ENCODE measurements at places on chromosomes 4 and X. TPM values are rescaled to one million over a fixed set of nuclear protein-coding genes. Genes with fewer than 3 reads are reported as not detected.

The HTATSF1 gene
- total RNA-seq, result 28.4 TPM

The SMS gene
- 170 TPM for total RNA-seq

The RAB9B gene
- 1.5 TPM for total RNA-seq

The CXorf49 gene
- total RNA-seq, result not detected

The AFP gene
- not detected for total RNA-seq

The UPF3B gene
- total RNA-seq, result 2.0 TPM

The STK32B gene
- 20.8 TPM for total RNA-seq

The KLHL4 gene
- 126 TPM for total RNA-seq

The SPATA4 gene
- not detected for total RNA-seq

The REELD1 gene
- not detected for total RNA-seq

The EGF gene
- total RNA-seq, result 0.33 TPM

The MND1 gene
- total RNA-seq, result 0.87 TPM

The TMEM47 gene
- total RNA-seq, result 6.4 TPM

The USP17L15 gene
- not detected for total RNA-seq

The NUDT11 gene
- 0.52 TPM for total RNA-seq

The GRPEL1 gene
- total RNA-seq, result 21.7 TPM

The UGT2B17 gene
- not detected for total RNA-seq

The SATL1 gene
- total RNA-seq, result not detected

The CCDC160 gene
- total RNA-seq, result not detected

The NELFA gene
- total RNA-seq, result 12.0 TPM

The ATP10D gene
- 27.8 TPM for total RNA-seq

The ZNF81 gene
- 4.8 TPM for total RNA-seq

The LRCH2 gene
- 11.5 TPM for total RNA-seq

The GATA1 gene
- total RNA-seq, result not detected

The FRAS1 gene
- total RNA-seq, result 0.09 TPM

The DCAF8L2 gene
- not detected for total RNA-seq

The GNRHR gene
- total RNA-seq, result not detected

The CYLC1 gene
- not detected for total RNA-seq

The GPC4 gene
- total RNA-seq, result under 0.01 TPM

The LNX1 gene
- 13.5 TPM for total RNA-seq

The MAGEA9B gene
- not detected for total RNA-seq

The HELT gene
- total RNA-seq, result not detected

The HEPH gene
- 11.6 TPM for total RNA-seq

The TRIM2 gene
- 12.0 TPM for total RNA-seq

The MAGEA2 gene
- total RNA-seq, result not detected

The COX7B gene
- 328 TPM for total RNA-seq

The ARHGAP36 gene
- not detected for total RNA-seq

The GPR50 gene
- total RNA-seq, result not detected

The DNAAF6 gene
- total RNA-seq, result not detected

The VCX3A gene
- not detected for total RNA-seq

The MAGEC3 gene
- total RNA-seq, result not detected

The TMEM31 gene
- total RNA-seq, result 0.09 TPM

The OPN1MW2 gene
- not detected for total RNA-seq

The NXT2 gene
- 17.5 TPM for total RNA-seq

The ZFP42 gene
- not detected for total RNA-seq

The DBET gene
- total RNA-seq, result not detected

The SLC7A11 gene
- 10.1 TPM for total RNA-seq

The SAGE1 gene
- total RNA-seq, result not detected

The STATH gene
- total RNA-seq, result not detected

The PHKA1 gene
- total RNA-seq, result 10.3 TPM

The ADH1C gene
- not detected for total RNA-seq

The IKBKG gene
- total RNA-seq, result 9.5 TPM

The ENPP6 gene
- 0.11 TPM for total RNA-seq

The SLIT2 gene
- total RNA-seq, result 0.65 TPM

The SEC24D gene
- 26.1 TPM for total RNA-seq
